GM13976 (cell line): ENCODE measurements at places on chromosomes 6 and 20.

- DNase-seq = no peak
Measured at GRCh38 chr20:33811776-33812151, 616 bp downstream of the CHMP4B start.

DNA sequence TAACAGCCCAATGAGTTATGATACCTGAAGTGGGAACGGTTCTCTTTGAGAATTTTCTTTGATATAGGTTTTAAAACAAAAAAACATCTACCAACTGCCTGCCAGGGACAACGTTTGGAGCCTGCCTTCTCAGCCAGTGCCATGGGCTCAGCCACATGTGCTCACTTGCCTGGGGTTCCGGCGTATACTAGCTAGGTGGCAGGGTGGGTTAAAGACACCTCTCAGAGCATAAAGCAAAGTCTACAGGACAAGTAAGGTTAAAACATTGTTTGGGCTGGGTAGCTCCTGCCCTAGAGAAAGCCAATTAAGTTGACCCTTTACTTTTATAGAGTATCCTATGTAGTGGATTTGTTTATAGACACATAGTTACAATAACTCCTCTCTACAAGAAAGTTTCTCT, 38.0 kb upstream of the SCGN start:
- no peak for DNase-seq

DNA sequence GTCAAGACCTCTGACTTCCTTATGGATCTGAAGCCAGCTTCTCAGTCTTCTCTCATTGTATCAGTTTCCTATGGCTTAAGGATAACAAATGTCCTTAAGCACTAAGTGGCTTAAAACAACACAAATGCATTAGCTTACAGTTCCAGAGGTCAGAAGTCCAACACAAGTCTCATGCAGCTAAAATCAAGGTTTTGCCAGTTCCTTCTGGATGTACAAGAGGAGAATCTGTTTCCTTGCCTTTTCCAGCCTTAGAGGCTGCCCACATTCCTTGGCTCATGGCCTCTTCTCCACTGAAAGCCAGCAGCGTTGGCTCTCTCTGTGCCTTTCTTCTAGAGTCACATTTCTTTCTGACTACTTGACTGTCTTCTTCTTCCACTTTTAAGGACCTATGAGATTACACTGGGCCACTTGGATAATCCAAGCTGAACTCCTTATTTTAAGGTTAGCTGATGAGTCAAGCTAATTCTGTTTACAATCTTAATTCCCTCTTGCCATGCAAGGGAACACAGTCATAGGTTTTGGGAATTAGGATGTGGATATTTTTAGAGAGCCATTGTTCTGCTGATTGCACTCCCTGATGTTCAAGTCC, 179.0 kb downstream of the BCAS1 start:
- no peak for DNase-seq

GRCh38 chr6:53432318-53433161, 83.8 kb upstream of the ELOVL5 start:
- DNase-seq = no peak

GRCh38 chr20:38269040-38269439, 8.5 kb upstream of the KIAA1755 start:
- no peak for DNase-seq

DNA sequence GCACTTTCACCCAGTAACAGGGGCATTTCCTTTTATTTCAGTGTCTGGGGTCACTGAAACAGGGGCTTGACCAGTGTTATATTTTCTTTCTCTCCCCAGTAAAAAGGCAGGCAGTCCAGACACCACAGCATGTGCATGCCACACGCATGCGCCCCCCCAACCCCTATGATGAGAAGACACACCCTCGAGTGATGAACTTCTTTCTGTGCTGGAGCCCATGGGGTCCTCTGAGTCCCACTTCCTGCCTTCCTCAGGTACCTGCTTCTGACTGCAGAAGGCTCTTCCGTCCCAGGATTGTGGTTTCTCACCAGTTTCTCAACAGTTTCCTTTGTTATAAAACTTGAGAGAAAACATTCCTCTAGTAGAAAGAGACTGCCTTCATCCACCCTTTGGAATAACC, 45.7 kb upstream of the TMEM181 start:
- no peak for DNase-seq

DNA sequence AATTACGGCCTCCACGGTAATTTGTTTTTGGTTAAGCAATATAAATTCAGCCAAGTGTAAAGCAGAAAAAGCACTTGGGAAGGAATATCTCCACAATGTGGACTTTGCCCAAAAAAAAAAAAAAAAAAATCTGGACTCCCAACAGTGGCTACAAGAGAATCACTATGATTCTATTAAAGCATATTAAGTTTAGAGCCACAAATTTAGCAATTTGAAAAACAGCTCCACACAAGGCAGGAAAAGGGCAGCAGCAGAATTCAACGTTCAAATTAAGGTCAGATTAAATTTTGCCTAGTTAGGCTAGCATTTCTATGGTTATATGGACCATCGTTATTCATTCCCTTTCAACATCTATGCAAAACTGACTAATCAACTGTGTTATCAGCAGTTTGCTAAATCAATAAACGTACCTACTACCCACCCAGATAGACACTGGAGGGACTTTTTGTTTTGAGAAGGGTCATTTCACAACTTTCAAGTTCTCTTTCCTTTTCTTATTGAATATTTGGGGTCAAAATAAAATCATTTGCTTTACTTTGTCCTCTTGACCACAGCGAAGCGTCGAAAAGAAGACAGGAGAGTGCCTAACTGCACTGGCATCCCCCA, 1.0 kb downstream of the MCM9 start:
- DNase-seq = no peak

GRCh38 chr6:99613409-99613704, 6.7 kb downstream of the PRDM13 start:
- peak; percentile 81 for DNase-seq

- no peak for DNase-seq
Measured at GRCh38 chr6:39707962-39708683, 17.1 kb downstream of the KIF6 start.

GRCh38 chr20:833121-833449, 430 bp upstream of the FAM110A start:
- DNase-seq = no peak

- no peak for DNase-seq
Measured at GRCh38 chr20:15011631-15012030, 674.2 kb upstream of the FLRT3 start.

- peak; percentile 73 for DNase-seq
Measured at GRCh38 chr6:43246301-43247113, 3.2 kb downstream of the TTBK1 start.

- no peak for DNase-seq
Measured at GRCh38 chr20:61297491-61297890, 45.4 kb downstream of the CDH4 start.

- no peak for DNase-seq
Measured at GRCh38 chr20:51227744-51228143, 204.8 kb upstream of the KCNG1 start.

DNA sequence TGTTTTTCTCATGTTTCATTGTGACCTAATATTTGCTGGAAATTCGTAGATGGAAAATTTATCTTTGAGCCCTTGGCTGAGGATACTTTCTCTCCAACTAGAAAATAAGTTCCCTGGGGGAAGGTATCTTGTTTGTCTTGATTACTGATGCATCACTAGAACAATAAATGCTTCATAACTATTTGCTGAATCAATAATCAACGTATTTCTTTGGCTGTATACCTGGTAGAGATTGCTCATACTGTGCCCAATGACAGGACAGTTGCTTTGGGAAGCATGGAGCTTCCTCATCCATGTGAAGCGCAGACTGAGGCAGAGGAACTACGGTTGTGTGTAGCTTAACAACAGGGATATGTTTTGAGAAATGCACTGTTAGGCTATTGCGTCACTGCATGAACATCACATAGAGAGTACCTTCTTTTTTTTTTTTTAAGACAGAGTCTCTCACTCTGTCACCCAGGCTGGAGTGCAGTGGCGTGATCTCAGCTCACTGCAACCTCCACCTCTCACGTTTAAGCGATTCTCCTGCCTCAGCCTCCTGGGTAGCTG, 34.2 kb upstream of the RPN2 start:
- DNase-seq = no peak

DNA sequence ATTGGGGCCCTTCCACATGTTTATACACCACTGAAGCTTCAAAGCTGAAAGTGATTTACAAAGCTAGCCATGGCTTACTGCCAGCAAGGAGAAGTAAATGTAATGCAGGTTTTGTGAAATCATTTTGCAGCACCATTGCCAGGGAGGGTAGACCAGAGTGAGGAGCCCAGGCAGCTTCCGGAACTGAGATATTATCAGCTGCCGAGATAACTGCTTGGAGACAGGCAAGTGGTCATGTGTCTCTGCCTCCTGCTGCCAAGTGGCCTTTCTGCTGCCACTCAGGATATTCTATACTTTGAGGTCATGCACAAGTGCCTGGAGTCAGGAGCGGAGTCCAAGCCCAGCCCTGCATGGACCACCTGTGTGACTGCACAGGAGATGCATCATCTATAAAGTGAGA, 160.2 kb downstream of the SYNDIG1 start:
- DNase-seq = no peak

DNA sequence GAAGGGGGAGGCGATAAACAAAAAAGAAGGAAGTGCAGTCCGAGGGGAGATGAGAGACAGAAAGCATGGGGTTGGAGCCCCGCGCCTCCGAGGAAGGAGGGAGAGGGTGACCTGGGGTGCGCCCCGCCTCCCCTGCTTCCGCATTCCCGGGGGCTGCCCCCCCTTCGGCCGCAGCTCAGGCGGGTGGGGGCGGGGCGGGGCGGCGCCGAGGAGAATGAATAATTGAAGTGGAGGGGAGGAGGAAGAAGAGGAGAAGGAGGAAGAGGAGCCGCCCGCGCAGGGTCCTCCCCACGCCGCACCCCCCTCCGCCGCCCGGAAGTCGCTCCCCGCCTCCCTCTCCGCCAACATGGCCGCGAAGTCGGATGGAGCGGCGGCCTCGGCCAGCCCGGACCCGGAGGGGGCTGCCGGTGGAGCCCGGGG, at the start of gene XKR7:
Gene XKR7 (plus strand): TSS at position 322 of the 420 bp plus-strand sequence. CDS start 25 bp downstream, at position 347.
- no peak for DNase-seq

- no peak for DNase-seq
Measured at GRCh38 chr6:4220558-4220957, 85.2 kb upstream of the ECI2 start.

- DNase-seq = no peak
Measured at GRCh38 chr20:48722737-48723191, 105.0 kb downstream of the PREX1 start.

DNA sequence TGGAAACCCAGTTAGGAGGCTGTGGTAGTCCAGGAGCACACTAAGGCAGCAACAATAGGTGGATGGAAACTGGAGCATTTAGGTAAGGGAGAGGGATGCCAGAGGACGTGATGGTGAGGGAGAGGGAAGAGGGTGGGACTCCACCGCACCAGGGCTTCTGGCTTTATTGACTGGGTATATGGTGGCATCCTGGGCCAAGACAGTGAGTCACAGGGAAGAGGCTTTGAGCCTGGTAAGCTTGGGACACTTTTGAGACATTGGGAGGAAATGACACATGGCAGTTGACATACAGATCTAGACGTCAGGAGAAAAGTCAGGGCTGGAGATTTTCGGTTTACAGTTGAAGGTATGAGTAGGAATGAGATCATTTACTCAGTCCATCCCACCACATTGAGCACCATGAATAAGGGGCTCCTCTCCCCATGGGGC, 14.9 kb downstream of the NT5E start:
- DNase-seq = no peak

- no peak for DNase-seq
Measured at GRCh38 chr20:63422653-63423052, 49.8 kb downstream of the KCNQ2 start.

DNA sequence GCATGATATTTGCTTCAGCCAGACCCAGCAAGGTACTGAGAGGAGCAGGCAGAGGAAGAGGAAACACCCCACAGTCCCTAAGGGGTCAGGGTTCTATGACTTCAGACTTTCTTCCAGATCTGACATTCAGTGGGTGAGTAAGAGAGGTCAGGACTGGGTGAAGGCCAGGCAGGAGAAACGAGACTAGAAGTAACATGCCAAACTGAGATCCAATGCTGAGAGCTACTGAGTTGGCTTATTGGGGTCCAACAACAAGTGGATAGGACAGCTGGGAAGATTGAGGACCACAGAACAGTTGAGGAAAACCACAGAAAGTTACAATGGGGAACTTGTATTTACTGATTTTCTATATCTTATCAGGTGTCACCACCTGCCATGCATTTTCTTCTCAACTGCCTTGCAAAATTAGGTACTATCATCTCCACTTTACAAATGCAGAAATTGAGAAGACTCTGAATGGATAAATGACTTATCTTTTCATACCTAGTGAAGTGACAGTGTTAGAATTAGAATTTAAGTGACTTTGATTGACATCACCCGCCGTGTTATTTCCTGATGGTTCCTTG, 43.8 kb upstream of the HIVEP1 start:
- peak; percentile 15 for DNase-seq

DNA sequence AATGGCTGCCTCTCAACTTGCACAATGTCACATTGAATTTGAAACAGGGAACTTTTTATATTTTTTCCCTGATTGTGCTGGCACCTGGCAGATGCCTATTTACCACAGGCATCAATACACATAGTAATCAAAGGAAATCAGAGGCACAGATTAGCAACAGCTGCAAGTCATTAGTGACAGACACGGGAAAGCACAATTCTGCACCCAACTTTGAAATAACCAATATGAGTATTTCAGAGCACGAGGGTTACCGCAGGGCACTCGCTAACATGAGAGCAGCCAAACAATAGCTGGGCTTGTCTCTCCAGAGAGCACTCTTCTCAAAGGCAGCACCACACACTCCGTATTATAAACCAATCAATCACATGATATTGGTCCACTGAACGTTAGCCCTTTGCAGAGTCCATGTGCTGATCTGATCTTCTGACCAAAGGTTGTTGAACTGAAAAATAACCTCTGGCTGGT, 149.5 kb downstream of the RNF144B start:
- DNase-seq = no peak

DNA sequence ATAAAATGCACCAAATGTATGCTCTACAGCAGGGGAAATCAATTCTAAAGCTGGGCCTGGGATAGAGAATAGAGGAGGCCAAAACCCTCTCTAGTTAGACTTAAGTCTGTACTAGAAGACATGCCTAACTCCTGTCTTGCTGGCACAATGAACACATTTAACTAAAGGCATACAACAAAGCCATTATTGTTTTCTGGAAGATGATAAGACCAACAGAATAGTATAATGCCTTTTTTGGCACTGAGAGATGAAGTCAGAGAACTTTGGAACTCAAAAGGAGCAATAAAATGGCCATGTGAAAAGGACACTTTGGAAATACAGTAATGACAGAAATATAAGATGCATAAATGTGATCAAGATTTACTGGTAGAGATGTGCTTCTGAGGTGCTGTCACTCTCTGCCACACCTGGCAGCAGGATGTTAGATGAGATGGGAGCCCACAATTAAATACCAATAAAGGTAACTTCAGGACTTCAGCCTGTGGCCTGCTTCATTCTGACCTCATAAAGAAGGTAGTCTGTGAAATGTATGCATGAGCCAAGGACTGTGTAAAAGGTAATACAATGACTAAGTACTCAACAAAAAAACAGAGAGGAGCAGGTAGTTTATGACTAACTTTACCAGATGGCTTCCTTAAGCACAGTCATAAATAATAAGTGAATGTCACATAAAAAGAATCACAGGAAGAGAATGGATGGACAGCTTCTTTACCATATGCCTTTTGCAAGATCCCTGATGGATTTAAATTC, 333.4 kb downstream of the BCKDHB start:
- DNase-seq = no peak
